ENCODE measurements at places on chromosomes 1 and 21. TPM values are rescaled to one million over a fixed set of nuclear protein-coding genes. Genes with fewer than 3 reads are reported as not detected.
A peak's percentile ranks its signal among the peaks of the same experiment; 100 is the strongest.

DNA sequence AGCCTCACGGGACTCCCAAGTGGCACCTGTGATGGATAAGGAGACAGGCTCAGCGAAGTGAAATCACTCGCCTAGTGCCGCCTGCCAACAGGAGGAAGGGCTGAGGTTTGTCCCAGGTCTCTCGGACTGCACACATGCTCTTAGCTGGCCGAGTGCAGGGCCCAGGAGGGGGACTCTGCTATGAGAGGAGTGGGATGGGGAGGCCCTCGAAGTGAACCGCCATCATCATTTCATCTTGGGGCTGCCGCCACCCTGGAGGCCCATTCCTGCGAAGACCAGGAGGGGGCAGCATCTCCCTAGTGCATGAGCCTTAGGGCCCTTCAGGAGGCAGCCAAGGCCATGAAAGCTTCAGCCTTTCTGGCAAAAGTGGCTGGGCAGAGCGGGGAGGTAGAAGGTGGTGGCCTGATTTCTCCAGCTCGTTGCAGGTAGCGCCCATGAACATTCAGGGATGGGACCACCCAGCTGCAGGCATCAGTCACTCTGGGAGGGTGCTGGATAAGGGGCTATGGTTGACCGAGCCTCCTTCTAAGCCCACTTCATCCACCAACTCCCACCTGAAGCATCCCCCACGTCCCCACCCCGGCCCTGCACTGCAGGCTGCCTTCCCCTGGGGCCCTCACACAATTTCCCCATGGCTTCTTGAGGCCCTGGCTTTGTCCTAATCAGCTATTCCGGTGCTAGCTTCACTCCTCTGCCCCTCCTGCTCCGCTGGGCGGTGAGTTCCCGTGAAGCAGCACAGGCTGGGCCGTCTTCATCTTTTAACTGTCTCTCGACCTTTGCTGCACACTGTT, 17.2 kb upstream of the RASSF5 start:
- peak; percentile 89 for DNase-seq
- H3K27me3 ChIP-seq: no peaks in the 10 kb centered on the region
- peaks cover 9% of the 10 kb centered on the region for H3K36me3 ChIP-seq
- no peaks in the 10 kb centered on the region for H3K4me1 ChIP-seq

DNA sequence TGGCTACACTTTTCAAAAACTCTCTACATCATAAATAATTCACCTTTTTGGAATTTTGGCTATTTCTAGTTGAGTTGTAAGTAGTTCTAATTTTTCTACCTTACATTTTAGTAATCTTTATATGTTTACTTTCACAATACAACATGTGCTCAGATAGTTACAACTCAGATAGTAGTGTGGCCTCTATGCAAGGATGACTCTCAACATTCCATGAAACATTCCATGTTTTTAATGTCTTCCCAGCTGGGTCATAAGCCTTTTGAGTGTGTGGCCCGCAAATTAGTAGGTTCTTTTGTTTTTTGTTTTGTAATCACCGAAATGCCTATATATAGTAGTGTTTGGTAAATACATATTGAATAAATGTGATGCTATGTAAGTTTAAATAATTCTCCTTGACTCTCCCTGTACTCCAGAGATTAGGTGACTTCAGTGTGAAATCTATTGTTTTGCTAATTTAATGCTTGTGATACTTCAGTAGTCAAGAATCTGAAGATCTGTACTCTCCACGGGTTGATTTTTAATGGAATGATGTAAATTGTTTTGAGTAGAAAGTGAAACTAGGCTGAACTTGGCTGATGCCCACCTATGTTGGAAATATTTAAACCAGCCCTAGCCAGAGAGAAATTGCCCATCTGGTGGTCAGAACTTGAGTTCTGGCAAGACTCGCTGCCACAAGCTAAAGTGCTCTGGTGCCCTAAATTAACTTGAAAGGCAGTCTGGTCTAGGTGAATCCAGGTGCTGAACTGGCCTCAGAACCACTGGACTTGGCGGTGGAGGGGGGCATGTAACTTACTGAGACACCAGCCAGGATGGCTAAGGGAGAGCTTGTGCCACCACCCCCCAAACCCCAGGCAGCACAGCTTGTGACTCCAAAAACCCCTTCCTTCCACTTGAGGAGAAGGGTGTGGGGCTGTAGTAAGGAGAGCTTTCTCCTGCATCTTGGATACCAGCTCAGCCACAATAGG, 165.6 kb downstream of the USP25 start:
- H3K36me3 ChIP-seq: peaks cover 72% of the 10 kb centered on the region
- no peak for DNase-seq
- no peak overlapping the region for H3K27ac ChIP-seq
- H3K4me1 ChIP-seq: no peaks in the 10 kb centered on the region
- no peak overlapping the region for H3K4me3 ChIP-seq

- peaks cover 18% of the 10 kb centered on the region for H3K36me3 ChIP-seq
- H3K4me1 ChIP-seq: peaks cover 6% of the 10 kb centered on the region
- no peak for DNase-seq
- H3K27ac ChIP-seq: peak overlapping the region; percentile 54
These were observed 42.5 kb upstream of the NEXN start for GRCh38 chr1:77845951-77846350.

DNA sequence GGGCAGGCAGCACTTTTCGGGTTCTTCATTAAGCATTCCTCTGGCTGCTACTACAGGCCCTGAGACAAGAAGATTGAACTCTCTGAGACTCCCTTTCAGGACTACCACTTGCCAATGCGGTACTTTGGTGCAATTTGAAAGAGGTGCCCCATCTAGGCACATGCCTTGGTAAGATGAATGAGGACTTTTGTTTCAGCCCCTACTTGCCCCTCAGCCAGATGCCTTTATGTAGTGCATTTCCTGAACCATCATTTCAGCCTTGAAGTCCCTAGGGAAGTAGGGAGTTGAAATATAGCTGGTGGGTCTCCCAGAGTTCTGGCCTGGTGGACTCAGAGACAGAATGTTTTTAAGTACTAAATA, 123.8 kb downstream of the PLXNA2 start:
- H3K27me3 ChIP-seq: no peaks in the 10 kb centered on the region
- no peak overlapping the region for H3K27ac ChIP-seq
- no peaks in the 10 kb centered on the region for H3K4me1 ChIP-seq
- no peak overlapping the region for H3K4me3 ChIP-seq
- peaks cover 7% of the 10 kb centered on the region for H3K36me3 ChIP-seq
- DNase-seq: no peak

- H3K36me3 ChIP-seq: no peaks in the 10 kb centered on the region
- no peak overlapping the region for H3K27ac ChIP-seq
- H3K4me3 ChIP-seq: no peak overlapping the region
- no peak for DNase-seq
- H3K27me3 ChIP-seq: no peaks in the 10 kb centered on the region
These were observed 9.0 kb downstream of the TGFBR3 start for GRCh38 chr1:91876781-91877573.

DNA sequence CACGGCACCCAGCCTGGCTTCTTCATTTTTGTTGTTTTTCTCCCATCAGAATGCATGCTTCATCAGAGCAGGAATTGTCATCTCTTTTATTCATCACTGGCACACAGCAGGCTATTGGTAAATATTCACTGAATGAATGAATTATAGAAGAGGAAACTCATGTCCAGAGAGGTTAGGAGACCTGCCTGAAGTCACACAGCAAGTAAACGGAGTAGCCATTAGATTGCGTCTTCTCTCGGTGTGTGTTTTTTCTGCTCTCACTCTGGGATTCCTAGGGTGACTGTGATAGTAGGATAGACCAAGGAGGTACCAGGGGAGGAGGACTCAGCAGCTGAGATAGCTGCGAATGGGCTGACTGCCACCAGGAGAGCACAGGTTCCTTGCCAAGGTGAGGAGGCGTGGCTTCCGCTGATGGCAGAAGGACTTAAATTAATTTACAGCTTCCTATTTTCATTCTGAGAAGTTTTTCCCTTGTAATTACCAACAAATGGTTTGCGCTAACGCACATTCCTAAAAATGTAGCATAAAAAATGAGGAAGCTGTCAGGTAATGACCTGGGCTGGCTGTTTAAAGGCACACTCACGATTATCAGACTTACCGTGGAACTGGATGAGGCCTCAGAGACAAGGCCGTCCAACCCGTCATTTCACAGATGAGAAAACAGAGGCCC, 4.5 kb upstream of the NCMAP start:
- H3K36me3 ChIP-seq: no peaks in the 10 kb centered on the region
- no peak overlapping the region for H3K27ac ChIP-seq
- no peak for DNase-seq

DNA sequence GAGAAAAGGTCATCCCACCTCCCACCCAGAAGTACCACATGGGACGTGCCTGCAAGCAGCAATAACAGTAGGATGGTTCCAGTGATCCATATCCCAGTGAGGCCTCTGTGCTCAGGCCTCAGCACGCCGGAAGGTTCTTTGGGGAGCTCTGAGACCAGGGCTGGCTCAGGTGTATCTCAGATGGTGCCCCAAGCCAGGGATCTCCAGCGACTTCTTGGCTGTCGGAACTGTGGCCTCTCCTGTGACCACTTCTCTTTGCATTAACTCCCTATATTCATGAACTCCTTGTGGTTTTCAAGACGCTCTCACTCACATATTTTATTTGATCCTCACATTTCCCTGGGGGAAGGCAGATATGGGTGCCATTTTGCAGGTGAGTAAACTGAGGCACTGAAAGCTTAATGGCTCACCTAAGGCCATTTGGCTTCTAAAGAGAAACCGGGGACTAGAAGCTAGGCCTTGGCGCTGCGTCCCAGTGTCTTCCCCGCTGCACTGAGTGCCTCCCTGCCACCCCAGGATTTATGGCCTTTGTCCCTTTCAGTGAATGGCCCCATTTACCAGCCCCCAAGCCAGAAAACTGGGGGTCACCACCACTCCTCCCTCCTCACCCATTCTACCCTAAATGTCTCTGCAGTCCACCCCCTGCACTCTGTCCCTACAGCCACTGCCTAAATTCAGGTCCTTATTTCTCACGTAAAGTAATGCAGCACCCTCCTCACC, 101.9 kb downstream of the CCDC185 start:
- H3K36me3 ChIP-seq: no peaks in the 10 kb centered on the region
- H3K4me1 ChIP-seq: peaks cover 17% of the 10 kb centered on the region
- H3K27me3 ChIP-seq: no peaks in the 10 kb centered on the region
- H3K4me3 ChIP-seq: no peak overlapping the region

DNA sequence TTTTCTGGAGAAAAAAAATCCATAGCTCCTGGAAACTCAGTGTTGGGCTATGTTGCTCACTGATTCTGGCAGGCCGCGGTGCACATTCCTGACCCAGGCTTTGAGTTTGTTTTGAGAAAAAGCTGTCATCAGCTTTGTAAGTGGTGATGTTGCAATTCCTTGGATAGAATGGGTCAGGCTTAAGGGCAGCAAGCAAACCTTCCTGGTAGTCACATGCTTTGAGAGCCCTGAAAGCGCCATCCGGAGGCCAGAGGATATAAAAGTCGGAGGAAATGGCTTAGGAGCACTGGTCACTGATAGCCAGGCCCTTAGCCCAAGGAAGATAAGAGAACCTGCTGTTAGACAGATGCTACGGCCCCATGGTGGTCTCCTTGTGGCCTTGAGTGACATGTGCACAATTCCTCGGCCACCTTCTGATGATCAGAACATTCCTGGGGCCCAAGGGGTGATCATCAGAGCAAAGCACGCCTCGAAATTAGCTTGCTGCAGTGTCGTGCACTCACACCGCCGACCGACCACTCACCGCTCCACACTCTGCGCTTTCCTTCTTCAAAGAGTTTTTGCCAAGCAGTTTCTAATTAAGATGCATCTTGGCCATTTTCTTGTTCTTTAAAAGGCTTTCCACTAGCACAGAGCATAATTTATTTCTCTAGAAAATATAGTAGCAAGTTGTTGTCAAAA, 78.6 kb downstream of the MAN1C1 start:
- peak; percentile 92 for DNase-seq
- H3K27me3 ChIP-seq: no peaks in the 10 kb centered on the region
- H3K4me1 ChIP-seq: peaks cover 13% of the 10 kb centered on the region
- no peak overlapping the region for H3K4me3 ChIP-seq
- peak overlapping the region; percentile 57 for H3K27ac ChIP-seq
- no peaks in the 10 kb centered on the region for H3K36me3 ChIP-seq

DNA sequence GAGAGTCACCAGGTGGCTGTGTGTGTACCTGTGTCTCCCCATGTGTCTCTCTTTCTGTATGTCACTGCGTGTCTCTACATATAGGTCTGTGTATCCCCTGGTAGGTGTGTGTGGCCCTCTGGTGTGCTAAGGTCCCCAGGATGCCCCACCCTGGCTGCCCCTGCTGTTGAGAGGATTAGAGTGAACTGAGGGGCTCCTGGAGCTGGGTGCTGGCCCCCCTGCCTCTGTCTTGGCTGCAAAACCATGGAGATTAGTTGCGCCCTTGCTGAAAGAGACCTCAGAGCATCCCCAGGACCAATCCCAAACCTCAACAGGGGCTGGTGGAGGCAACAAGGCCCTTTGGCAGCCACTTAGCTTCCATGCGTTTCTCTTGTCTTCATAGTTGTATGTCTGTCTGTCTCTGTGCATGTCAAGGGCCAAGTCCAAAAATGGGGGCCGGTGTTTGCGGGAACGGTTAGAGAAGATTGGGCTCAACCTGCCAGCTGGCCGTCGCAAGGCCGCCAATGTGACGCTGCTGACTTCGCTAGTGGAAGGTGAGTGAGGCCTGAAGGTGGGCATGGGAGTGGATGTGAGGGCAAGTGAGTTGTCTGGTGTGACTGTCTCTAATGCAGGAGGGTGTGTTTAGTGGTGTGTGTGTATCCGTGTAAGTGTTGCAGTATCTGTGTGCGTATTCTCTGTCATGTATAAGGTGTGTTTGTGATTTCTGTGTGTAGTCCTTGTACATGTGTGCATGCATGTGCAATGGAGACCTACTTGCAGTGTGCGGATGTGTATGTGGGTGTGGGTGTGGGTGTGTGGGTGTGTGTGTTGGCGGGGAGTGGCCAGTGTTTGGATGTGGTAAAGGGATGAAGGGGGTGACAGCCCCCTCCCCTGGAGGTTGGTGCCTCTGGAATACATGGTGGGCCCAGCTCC, 16.7 kb downstream of the TFAP2E start:
- DNase-seq: no peak
- no peaks in the 10 kb centered on the region for H3K27me3 ChIP-seq
- no peaks in the 10 kb centered on the region for H3K36me3 ChIP-seq
- no peak overlapping the region for H3K4me3 ChIP-seq

- peak; percentile 93 for DNase-seq
- no peak overlapping the region for H3K27ac ChIP-seq
- peaks cover 6% of the 10 kb centered on the region for H3K36me3 ChIP-seq
- H3K4me1 ChIP-seq: no peaks in the 10 kb centered on the region
These were observed 13.3 kb downstream of the POLR3GL start for GRCh38 chr1:145977486-145978470.

GRCh38 chr1:160066829-160067745, 2.9 kb downstream of the KCNJ10 start:
- H3K27ac ChIP-seq: no peak overlapping the region
- H3K4me1 ChIP-seq: no peaks in the 10 kb centered on the region
- no peaks in the 10 kb centered on the region for H3K36me3 ChIP-seq

DNA sequence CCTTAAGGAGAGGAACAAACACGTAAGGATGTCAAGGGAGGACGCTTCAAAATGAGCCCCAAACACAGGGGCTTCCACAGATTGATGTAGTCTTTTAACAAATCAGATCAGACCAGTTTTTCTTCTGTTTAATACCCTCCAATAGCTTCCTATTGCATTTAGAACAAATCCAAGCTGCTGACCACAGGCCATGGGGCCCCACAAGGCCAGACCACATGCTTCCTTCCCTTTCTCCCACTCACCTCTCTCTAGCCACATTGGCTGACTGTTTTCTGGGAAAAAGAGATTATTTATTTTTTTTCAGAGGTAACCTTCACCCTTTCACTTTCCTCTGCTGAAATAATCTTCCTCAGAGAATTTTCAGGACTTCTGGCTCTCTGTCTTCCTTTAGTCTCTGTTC, 380.6 kb downstream of the SIPA1L2 start:
- no peaks in the 10 kb centered on the region for H3K4me1 ChIP-seq
- no peaks in the 10 kb centered on the region for H3K36me3 ChIP-seq
- H3K27me3 ChIP-seq: no peaks in the 10 kb centered on the region
- H3K27ac ChIP-seq: no peak overlapping the region
- no peak overlapping the region for H3K4me3 ChIP-seq

Gene CHIA
- not detected for total RNA-seq

Gene LCE1A
- not detected for total RNA-seq

Gene MKNK1
- total RNA-seq: 25.6 TPM

Gene CCDC18
- 22.2 TPM for total RNA-seq

Gene NCAM2
- total RNA-seq: not detected
